Fibroblast of skin of back (primary cell): ENCODE measurements at places on chromosomes 7 and 10.

DNA sequence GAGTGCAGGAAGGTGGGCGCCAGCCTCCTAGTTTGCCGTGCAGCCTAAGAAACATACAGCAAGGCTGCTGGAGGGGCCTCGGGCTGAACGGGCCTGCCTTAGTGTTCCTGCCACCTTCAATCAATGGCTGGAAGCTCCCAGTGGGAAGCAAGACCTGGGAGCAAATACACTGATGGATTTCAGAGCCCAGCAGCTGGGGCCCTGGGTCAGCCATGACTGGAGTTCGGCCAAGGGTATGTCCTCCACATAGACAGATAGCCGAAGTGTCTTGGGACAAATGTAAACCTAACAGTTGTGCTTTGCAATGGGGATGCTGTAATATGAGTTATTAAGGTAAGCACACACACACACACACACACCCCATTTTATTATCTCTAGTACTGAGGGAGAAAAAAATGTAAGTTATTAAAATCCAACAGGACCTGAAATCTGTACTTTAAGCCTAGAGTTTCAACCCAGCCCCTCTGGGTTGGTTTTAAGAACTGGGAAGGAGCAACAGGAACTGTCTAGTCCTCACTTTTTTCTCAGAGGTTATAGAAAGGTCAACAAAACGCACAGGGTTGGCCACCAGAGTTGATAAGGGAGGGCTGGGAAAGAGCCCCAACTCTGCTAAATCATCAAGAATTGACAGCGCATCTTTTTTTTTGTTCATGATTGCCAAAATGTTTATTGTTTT is 50.0 kb upstream of the CELF2 start:
- DNase-seq = no peak

- peak; percentile 30 for DNase-seq
Observed at GRCh38 chr7:79893991-79894390, 240.6 kb upstream of the GNAI1 start.

GRCh38 chr7:47100817-47101435 is 481.0 kb downstream of the TNS3 start:
- DNase-seq = peak; percentile 68

- peak; percentile 13 for DNase-seq
Observed at GRCh38 chr7:68770649-68771048, 827.6 kb upstream of the AUTS2 start.

- peak; percentile 7 for DNase-seq
Observed at GRCh38 chr7:150879345-150879744, 27.0 kb downstream of the AOC1 start.

DNA sequence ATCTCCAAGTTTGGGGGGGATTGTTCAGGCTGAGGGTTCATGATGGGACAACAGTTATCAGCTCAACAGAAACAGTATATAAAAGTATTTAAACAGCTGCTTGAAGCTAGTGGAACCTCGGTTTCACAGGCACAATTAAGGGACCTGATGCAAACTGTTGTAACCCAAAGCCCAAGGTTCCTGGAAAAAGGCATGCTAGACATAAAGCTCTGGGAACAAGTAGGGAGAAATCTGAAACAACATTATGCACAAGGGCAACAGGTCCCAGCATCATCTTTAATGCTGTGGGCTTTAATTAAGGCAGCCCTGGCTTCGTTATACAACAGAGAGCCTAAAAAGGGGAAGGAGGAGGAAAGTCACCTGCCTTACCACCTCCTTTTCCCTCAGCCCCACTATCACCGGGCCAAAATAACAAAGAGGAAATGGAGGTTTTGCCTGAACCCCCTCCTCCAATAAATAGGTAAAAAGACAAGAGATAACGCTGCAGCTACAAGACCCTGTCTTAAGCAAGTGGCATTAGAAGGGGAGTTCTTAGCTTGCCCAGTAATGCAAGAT is 83.2 kb upstream of the GPR22 start:
- no peak for DNase-seq

GRCh38 chr7:37297546-37297945 is 151.1 kb downstream of the ELMO1 start:
- DNase-seq = no peak

- no peak for DNase-seq
Observed at GRCh38 chr10:120768227-120768626, 82.9 kb upstream of the WDR11 start.

DNA sequence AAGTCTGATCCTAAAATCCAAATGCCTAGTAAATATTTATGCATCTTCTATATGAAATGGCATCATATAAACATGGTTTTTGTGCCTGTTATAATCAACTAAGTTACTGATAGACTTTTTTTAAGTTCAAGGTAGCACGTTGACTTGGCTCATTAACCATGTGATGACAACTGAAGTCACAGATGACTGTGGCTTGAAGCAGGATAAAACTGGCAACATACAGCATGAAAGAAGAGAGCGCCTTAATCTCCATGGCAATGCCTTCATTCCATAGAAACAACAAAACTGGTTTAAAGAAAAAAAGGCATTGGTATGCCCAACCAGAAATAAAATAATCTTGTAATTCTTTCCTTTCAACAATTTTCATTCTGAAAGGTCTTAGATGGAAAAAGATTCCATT is 188.9 kb upstream of the CDK1 start:
- no peak for DNase-seq

DNA sequence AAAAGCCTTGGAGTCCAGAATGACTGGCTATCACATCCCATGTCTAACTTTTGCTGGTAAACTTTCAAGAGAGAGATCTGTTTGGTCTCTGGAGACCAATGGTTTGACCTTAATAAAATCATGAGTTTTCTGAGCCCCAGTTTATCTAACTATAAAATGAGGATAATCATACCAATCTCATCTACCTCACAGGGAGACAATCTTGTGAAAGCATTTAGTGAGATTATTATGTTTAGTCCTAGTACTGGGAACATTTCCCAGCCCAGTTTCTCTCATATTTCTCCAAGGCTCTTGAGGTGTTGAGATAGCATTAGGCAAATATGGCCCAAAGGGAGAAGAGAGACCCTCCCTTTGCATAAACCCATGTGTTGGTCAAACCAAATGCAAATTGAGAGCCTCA is 25.8 kb downstream of the ABCC2 start:
- no peak for DNase-seq

DNA sequence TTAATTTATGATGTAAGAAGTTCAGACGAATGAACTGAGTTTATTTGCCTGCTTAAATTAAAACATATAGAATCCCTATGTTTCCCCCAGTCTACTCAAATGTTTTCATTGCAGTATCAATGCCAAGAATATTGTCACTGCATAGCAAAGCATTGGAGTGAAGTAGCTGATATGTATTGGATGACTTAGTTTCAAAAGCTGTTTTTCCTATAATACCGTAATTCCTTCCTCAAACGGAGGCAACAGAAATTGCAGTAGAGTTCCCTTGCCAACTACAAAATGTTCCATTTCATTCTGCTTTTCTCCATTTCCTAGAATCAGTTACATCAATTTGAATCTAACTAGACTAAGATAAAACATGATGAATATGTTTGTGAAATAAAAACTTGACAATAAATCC is 174.1 kb downstream of the CNTNAP2 start:
- no peak for DNase-seq

GRCh38 chr7:106071999-106072714 is 40.0 kb downstream of the SYPL1 start:
- DNase-seq = no peak

- no peak for DNase-seq
Observed at GRCh38 chr10:85787881-85788280, 578.7 kb downstream of the GRID1 start.
